ENCODE measurements at places on chromosomes 3 and 15.

GRCh38 chr3:32239307-32240158 is 1.1 kb downstream of the CMTM8 start:
- DNase-seq, result no peak

- no peak for DNase-seq
Measured at GRCh38 chr15:70062321-70062956, 35.3 kb downstream of the TLE3 start.

- no peak for DNase-seq
Measured at GRCh38 chr3:173993299-173993698, 595.8 kb downstream of the NLGN1 start.

GRCh38 chr3:58084166-58084565 is 75.9 kb downstream of the FLNB start:
- DNase-seq, result no peak

DNA sequence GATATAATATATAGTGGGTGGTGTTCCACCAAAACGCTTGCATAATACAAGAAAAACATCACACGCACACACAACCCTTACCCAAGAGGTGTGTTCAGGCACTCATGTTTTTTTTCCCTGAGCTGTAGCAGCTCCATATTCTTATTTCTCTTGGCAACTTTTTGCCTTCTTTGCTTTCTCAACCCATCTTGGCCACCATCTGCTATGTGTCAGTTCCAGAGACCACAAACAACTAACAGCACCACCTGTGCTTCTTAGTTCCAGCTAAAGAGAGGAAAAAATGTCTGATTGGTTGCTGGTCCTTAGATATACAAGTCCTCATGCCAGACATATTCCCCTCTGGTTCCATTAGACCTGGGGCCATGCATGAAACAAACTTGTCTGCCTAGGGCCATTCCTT is 11.9 kb downstream of the ACTC1 start:
- no peak for DNase-seq

GRCh38 chr15:74781431-74782258 is at the start of gene CSK:
Gene CSK, plus strand, starts transcription at chr15:74782080. Its CDS starts 16,218 bp downstream, at chr15:74798298.
- DNase-seq, result peak; percentile 69

GRCh38 chr15:81950841-81951414 is 94.9 kb downstream of the MEX3B start:
- no peak for DNase-seq

DNA sequence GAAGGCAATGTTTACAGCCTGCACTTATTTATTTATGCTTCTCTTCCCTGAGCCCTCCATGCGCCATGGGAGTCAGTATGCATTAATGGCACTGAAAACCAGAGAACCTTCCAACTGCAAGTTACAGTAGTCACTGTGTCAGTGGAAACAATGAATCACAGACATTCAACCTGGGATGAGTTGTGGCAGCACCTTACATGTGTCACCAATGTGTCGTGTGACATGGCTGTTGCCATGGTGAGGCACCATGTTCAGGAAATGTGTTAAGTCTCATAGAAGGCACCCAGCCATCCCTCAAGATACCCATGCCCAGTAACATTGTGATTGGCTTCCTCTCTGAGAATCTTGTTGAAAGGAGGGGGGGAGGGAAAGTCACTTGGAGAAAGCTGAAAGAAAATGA is 105.0 kb downstream of the FOXP1 start:
- peak; percentile 61 for DNase-seq

- DNase-seq, result no peak
Measured at GRCh38 chr15:72423256-72423655, 25.2 kb downstream of the TMEM202 start.

- DNase-seq, result no peak
Measured at GRCh38 chr3:115361806-115362205, 214.7 kb upstream of the ZBTB20 start.

DNA sequence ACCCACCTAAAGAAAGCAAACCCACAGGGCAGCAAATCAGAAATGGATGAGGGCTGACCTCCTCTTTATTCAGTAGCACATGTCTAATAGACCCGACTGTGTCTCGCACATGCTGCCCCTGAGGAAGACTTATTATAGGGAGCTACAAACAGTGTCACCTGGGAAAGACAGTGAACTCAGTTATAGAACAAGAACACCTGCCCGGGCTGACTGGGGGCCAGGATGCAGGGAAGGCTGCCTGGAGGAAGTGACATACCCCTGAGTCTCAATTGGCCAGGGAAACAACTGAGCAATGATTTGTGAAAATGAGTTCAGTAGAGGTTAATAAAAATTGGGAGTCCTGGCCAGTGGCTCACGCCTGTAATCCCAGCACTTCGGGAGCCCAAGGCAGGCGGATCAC is 78.7 kb upstream of the CGNL1 start:
- DNase-seq, result no peak

GRCh38 chr3:146386936-146387335 is 82.4 kb downstream of the PLSCR2 start:
- no peak for DNase-seq

DNA sequence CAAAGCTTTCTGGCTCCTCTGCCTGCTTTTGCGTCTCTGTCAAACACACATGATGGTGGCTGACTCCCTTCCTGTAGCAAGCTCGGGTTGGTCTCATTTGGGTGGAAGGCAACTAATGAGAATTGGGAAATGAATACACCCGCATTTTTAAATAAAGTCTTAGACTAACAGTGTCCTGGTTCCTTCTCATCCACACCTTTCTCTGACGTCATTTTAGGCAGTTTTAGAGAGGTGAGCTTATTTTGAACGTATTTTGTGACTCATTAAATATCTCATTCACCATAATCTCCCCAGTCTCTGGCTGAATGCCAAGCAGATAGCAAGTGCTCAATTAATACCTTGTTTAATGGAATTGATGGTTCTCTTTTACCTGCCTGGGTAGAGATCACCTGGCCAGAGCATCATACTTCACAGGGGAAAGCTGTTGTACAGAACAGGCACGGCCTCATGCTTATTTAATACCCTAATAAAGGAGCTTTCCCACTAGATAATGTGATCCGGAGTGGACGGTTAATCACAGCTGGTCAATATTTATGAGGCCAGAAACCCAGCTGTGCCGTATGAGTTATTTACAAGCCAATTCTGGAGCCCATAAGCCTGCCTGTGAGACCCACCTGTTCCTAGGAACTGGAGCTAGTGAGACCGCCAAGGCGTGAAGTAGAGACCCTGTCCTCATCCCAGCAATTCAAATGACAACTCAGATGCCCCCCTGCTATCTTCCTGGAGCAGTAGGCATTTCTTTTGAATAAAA is 149.7 kb upstream of the PROK2 start:
- DNase-seq, result no peak

- DNase-seq, result no peak
Measured at GRCh38 chr3:69738859-69739203, 433 bp upstream of the MITF start.

DNA sequence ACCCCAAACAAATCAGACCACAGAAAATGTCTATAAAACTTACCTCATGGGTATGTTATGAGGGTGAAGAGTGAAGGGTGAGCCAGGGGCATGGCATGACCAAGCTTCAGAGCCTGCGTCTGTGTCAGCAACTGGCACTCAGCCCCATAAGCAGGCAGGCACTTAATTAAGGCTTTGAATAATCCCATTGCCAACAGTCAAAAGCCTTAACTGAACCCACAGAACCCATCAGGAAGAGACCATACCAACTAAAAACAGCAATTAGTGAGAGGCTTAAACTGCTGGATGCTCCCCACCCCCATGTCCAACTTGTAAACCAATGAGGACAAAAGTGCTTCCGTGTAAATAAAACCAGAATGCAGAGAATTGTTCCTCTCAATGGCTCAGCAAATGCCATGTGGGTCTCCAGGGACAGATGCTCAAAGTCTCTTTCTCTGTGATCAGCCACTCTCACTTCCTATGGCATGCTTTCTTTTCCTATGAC is 126.0 kb downstream of the MYLK start:
- DNase-seq, result no peak

DNA sequence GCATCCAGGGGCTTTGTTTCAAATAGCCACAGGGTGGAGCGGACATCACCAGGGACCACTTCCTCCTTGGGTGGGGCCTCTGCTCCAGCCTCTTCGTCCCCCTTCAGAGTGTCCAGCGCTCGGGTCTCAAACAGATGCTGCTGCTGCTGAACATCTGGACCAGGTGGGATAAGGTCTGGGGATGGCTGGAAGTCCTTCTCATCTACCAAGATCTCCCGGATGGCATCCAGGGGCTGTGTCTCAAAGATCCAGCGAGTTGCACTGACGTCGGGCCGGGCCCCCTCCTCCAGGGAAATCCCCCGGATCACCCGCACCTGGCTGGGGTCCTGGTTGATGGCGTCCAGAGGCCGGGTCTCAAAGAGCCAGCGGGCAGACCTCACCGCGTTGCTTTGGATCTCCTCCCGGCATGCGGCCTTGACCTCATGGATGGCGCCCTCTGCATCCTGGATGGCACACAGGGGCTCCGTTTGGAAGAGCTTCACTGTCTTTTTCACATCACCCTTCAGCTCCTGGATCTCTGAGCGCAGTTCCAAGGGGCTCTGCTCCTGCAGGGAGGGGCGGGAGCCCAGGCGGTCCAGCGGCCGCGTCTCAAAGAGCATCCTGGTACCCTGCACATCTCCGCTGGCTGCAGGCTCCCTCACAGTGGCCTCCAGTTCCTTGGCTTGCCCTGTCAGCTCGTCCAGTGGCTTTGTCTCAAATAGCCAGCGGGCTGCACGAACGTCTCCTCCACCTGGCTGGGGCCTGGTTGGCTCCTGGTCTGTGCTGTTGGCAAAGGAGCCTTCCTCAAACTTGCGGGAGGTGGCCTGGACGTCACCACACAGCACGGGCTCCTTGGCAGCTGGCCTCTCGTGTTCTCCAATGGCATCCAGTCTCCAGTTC is 3.9 kb downstream of the XIRP1 start:
- DNase-seq, result no peak

GRCh38 chr15:83443076-83443847 is 3.9 kb upstream of the SH3GL3 start:
- DNase-seq, result no peak

DNA sequence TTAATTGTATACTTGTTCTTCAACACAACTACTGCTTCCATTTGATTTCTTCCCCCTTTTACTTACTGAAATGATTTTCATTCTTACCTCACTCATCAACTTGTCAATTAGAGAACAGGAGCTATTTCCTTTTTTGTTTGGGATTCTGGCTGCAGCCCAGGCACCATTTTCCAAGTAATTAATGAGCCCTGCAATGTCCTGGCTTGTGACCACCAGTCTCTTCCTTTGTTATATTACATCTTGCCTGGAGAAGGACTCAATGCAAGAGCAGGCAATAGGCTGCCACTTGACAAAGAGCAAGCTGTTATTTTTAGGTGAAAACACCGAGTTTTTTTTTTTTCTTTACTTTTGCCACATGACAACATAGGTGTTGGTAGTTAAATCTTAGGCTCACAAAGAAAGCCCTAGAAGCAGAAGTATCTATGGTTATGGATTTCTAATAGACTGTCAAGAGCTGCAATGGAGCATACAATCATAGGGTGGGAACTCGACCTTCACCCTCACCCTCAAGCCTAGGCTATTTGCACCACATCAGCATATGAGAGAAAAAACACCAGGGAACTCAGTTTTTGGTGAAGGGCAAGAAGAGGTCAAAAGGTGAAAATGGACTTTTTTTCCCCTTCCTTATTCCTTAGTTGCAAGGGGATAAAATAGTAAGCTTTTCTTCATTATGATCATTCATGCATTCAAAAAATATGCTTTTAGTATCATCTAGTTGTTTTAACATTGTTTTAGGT is 114.9 kb downstream of the TNIK start:
- no peak for DNase-seq

GRCh38 chr3:58049143-58049785 is 41.0 kb downstream of the FLNB start:
- no peak for DNase-seq

- no peak for DNase-seq
Measured at GRCh38 chr3:123595396-123596180, 10.7 kb upstream of the HACD2 start.

- DNase-seq, result no peak
Measured at GRCh38 chr3:35883929-35884328, 244.6 kb downstream of the ARPP21 start.

DNA sequence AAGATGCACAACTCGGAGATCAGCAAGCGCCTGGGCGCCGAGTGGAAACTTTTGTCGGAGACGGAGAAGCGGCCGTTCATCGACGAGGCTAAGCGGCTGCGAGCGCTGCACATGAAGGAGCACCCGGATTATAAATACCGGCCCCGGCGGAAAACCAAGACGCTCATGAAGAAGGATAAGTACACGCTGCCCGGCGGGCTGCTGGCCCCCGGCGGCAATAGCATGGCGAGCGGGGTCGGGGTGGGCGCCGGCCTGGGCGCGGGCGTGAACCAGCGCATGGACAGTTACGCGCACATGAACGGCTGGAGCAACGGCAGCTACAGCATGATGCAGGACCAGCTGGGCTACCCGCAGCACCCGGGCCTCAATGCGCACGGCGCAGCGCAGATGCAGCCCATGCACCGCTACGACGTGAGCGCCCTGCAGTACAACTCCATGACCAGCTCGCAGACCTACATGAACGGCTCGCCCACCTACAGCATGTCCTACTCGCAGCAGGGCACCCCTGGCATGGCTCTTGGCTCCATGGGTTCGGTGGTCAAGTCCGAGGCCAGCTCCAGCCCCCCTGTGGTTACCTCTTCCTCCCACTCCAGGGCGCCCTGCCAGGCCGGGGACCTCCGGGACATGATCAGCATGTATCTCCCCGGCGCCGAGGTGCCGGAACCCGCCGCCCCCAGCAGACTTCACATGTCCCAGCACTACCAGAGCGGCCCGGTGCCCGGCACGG is 991 bp downstream of the SOX2 start:
- DNase-seq, result no peak

- no peak for DNase-seq
Measured at GRCh38 chr15:22887157-22887951, 48.9 kb downstream of the NIPA2 start.

- DNase-seq, result no peak
Measured at GRCh38 chr3:47098910-47099309, 65.0 kb downstream of the SETD2 start.

DNA sequence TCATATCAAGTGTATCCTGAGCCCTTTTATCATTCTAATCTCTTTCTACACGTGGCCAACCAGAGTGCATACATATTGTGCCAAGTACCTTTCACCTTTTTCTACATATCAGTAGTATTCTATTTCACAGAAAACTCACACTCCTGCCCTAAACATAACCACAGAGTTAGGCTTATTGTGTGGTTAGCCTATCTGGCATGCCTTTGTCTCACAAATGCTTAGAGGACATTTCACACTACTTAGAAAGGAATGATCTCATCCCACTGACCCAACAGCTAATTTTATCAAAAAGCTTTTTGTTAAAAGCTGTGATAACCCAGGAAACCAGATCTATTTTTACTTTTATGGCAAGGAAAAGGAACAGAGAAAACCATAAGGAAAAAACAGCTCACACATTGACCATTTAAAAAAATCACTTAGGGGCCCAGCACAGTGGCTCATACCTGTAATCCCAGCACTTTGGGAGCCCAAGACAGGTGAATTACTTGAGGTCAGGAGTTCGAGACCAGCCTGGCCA is 17.8 kb upstream of the MAP4 start:
- no peak for DNase-seq

All from activated CD4-positive, alpha-beta T cell treated with anti-CD3 and anti-CD28 coated beads for 1 hour (primary cell).